NCI-H1417 treated with DMSO at 0.1 percent for 48 hours (cell line): ENCODE measurements at places on chromosomes 1 and 21.

- DNase-seq: no peak
Measured at GRCh38 chr1:66227966-66228365, 306.0 kb upstream of the SGIP1 start.

- no peak for DNase-seq
Measured at GRCh38 chr1:41614818-41615217, 130.3 kb upstream of the EDN2 start.

DNA sequence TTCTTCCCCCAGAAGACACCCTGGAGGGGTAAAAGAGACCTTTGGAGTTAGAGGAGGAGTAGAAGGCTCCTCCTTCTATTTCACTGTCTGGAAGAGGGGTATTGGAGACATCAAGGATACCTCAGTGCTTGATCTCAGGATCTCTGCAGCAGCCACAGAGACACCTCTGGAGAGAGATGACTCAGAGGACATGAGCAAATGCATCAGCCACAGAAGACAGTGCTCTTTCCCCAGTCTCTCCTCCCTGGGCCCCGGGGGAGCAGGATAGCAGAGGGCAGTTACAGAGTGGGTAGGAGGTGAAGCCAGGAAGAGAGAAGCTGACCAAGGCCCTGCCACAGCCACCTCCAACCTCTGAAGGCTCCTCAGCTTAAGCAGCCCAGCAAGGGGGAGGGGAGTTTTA, 15.3 kb upstream of the TEDDM1 start:
- no peak for DNase-seq

DNA sequence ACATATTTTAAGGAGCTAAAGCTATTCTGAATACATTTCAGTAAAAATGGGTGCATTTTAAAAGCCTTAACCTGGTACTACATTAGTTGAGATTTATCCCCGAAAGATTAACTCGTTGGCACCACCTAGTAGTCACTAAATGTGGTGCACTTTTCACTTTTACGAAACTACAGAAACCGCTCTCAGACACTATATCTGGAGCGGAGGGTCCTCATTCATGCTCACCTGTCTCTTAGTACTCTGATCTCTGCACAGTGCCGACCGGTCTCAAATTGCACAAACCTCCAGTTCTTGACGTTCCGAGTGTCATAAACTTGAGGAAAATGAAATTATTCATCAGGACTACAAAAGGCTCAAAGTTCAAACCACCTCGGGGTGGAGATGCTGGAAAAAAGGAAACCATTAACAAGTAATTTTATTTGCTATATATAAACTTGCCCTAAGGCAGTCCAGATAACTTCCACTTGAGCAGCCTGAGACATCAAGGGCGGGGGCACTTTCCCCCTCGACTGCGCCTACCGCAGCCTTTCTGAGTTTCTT, 722 bp downstream of the LZIC start:
- DNase-seq: no peak

GRCh38 chr1:15876357-15877055, 29.0 kb downstream of the SPEN start:
- DNase-seq: no peak

- no peak for DNase-seq
Measured at GRCh38 chr1:87091425-87091824, 177.0 kb downstream of the HS2ST1 start.

GRCh38 chr1:72281144-72281543, 1.2 kb downstream of the NEGR1 start:
- DNase-seq: no peak

GRCh38 chr1:77348549-77348948, 66.7 kb downstream of the AK5 start:
- no peak for DNase-seq

DNA sequence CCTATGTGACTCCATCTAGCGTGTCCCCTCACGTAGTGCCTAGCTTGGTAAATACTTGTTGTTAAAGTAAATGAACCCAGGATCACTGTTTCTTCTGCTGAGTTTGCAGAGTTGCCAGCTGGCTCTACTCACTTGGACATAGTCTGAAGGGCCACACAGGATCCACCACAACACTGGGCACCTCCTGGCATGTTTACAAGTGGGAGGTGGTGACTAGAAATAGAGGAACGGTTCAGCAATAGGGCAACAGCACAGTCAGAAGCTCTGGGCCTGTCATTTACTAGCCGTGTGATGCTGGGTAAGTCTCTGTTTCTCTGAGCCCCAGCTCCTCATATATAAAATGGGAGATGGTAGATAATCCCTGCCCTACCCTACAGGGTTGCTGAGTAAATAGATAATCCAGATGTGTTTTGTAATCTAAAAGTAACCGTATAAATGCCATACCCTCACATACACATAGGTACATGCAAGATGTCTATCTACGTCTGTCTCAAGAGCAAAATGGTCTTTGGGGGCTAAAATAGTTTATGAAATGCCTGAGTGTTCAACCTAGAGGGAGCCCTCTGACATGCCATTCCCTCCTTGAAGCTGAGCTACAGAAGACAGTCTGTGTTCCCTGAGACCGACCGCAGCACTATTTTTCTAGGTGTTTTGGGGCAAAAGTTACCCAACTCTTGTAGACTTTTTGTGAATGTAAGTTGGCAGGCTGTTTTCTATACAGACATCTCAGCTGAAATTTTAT, 20.5 kb downstream of the RNF220 start:
- DNase-seq: no peak

GRCh38 chr21:31266241-31266640, 77.8 kb downstream of the TIAM1 start:
- no peak for DNase-seq

GRCh38 chr1:93681989-93682412, 364 bp upstream of the BCAR3 start:
- DNase-seq: no peak

- DNase-seq: no peak
Measured at GRCh38 chr1:68331117-68331865, 99.0 kb upstream of the WLS start.

DNA sequence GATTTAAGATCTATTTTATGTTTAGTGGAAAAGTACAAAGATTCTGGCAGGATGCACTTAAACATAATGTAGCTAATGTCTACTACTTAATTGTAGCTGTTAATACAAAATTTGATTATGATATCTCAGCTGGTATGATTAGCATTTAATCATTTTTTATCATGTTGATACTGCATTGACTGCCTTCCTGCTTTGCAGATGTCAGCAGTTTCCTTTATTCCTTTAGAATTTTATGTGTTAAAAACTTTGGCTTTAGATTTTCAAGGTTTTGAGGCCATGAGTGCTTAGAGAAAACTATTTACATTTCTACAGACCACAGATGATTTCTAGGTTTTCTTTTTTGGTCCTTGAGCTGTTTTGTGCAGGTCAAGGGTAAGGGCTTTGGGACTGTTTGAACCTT, 152.2 kb downstream of the ZNF326 start:
- no peak for DNase-seq
